Chondrocyte (in vitro differentiated cells): ENCODE measurements at places on chromosomes 6 and 20. TPM values are rescaled to one million over a fixed set of nuclear protein-coding genes. Genes with fewer than 3 reads are reported as not detected.

The PLCB1 gene
- 10.8 to 15.3 TPM (median 11.4 TPM) in 3 replicates for total RNA-seq

DNA sequence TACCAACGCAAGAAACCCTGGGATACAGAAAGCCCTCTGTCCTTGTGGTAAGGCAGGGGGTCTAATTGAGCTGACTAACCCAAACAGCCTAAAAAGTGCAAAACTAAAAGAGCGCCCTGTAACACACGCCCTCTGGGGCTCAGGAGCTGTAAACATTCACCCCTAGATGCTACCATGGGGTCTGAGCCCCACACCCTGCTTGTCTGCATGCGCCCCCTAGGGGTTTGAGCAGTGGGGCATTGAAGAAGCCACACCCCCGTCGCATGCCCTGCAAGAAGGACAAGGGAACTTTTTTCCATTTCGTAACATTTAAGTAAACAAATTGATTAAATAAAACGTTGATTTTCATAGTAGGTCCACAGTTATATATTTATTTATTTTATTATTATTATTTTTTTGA is 616.9 kb upstream of the MAN1A1 start:
- no peak for DNase-seq

- no peak for DNase-seq
These were observed 23.1 kb downstream of the UBE3D start for GRCh38 chr6:83042467-83043053.

DNA sequence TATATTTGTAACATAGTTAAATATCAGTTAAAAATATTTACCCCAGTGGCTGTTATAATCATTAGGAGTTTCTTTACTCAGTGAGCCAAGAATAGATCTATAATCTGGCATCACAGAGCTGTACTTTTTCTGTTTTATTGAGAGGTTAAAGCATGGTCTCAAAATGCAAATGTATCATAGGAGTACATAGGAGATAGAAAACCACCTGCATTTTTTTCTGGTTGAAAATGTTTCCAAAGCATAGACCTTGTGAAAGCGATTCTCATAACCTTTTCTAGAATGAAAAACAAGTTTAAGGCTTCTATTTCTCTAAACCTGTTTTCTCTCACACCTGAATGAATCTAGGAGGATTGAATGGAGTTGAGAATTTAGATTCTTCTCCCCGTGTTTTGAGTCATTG is 14.4 kb downstream of the KCNQ5 start:
- no peak for DNase-seq

DNA sequence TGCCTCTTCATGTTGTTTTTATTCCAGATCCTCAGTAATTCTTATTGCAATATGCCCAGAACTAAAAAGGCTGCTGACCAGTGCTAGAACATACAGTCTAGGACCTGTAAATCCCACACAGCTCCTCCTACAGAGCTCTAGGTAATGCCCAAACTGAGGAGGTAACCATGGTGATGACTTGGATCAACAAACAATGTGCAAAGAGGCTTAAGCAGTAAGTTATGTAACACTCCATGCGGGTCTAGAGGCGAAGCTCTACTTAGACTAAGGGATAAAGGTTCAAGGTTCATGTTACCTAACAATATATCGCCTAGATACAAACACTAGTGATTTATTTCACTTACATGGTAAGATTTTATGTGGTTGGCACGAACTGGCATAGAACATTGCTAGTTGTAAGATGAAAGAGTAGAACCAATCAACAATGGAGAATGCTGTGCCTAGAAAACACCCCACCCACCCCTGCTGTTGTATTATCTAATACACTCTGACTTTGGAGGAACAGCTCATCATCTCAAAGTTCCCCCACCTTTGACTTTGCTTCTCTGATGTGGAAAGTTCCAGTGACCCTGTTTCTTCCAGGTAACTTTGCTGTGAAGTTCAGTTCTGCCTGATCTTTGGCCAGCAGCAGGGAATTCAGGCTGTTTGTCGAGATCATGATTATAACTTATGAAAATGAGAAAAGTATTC is 242.4 kb downstream of the ALDH8A1 start:
- no peak for DNase-seq

DNA sequence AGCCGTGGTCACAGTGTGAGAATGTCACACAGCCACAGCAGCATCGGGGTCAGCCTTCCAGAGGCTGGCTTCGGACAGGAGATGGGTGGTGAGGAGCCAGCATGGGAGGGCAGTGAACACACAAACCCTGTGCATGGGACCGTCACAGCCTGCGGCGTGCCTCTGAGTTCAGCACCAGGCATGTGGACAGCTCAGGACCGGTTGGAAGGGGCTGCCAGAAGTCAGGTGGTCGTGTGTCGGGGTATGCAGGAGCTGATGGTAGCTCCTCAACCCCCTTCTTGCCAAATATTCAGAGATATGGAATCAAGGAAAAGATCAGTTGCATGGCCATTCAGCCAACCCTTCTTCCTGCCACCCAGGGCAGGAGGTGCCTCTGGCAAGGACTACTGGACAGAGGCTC is 28.2 kb downstream of the MYT1 start:
- no peak for DNase-seq

DNA sequence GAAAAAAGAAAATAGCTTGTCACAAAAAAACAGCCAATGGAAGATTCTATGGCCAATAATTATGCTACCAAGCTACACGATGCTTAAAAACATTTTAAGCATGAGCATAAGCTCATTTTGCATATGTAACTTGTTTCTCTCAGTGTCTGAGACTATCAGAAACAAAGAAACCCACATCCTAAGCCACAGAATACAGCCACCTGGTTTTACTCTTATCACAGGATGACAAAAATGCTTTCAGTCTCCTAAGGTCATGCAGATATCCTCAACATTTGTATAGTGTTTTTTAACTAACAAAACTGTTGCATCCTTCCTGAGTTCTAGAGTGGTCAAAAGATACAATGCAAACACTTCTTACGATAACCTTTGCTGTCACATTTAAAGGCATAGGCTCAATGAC is 172.1 kb upstream of the RUNX2 start:
- DNase-seq: no peak
